Putamen (tissue), 1 donor: ENCODE measurements at places on chromosomes 11 and 22.

DNA sequence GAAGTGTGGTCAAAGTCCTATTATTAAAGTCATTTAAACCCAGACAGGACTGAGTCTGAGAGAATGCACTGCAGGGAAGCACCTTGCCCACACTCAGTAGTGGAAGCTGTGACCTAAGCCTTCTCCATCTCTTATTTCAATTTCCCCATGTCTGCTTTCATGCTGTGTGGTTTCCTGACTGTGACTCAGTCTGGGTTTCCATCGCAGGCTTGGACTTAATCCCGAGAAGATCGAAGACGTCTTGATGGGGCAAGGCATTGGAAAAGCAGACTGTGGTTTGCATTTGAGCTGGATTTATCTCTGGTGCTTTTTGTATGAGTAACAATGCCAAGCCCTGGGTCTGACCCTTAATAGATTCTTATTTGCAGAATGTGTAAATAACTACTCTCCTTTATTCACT is 238.9 kb downstream of the NTM start:
- DNase-seq: no peak

GRCh38 chr11:61120099-61120705 is 17.9 kb downstream of the CD5 start:
- no peak for DNase-seq

DNA sequence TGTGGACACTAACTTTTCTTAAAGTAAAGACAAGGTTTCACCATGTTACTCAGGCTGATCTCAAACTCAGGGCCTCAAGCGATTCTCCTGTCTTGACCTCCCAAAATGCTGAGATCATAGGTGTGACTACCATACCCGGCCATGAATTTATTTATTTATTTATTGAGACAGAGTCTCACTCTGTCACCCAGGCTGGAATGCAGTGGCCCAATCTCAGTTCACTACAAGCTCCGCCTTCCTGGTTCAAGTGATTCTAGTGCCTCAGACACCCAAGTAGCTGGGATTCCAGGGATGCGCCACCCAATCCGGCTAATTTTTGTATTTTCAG is 29.7 kb upstream of the PCF11 start:
- DNase-seq: no peak

- no peak for DNase-seq
These were observed 41.2 kb downstream of the IGLL5 start for GRCh38 chr22:22928666-22929380.

- no peak for DNase-seq
These were observed 20.6 kb downstream of the KCNQ1 start for GRCh38 chr11:2465202-2466068.

GRCh38 chr11:10305964-10306918 is 1.4 kb downstream of the ADM start:
- DNase-seq: no peak

DNA sequence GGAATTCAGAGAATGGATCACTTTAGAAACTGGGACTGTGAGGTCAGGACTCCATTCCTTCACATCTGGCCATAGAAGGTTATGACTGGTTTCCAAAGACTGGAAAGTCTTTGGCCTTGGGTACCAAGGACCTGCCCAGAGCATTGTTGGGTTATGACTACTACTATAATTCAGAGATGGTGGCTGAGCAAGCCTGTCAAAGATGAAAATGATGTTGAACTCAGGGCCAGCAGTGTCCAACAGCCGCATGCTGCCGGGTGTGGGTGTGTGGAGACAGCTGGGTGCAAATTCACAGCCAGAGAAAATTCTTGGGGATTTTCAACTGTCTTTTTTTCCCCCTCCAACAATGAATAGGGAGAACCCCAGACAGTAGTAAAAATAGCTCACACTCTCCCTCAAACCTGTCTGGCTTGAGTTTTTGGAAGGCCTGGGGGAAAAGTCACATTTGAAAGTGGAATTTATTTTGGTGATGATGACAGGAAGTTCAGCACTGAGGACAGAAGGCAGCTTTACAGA is 166.8 kb upstream of the NCAM1 start:
- DNase-seq: no peak

- DNase-seq: no peak
These were observed 194.1 kb downstream of the INSC start for GRCh38 chr11:15308840-15309239.

DNA sequence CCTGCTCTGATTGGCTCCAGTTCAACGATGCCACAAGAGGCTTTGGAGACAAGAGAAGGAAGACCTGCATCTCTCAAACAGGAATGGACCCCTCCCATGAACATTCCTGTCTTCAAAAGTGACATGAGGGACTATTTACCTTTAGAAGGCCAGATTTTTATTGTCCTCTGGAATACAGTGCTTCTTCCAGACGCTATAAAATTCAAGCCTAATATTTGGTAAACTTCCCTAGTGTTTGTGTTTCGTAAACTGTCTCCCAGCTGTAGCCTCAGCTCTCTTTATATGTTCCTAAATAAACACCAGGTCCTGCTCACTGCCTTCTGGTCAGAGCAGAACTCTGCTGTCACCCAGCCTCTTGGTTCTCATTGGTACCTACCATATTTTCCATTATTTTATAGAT is 157.8 kb downstream of the CCDC34 start:
- no peak for DNase-seq

DNA sequence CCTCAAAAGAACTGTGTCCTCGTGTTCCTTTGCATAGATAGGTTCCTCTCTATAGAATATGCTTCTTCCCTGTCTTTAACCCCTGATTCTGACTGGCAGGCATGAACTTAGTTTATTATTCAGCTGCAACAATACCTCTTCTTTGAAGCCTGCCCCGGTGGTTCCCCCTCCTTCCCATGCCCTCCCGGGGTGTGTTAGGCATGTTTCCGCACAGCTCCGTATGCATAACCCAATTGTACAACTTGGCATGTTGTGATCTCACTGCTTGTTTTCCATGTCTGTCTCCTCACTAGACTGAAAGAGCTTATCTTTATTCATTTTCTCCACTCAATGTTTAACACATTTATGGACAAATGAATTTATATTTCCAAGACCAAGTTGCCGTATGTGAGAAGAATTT is 72.6 kb downstream of the DEPDC5 start:
- DNase-seq: peak; percentile 37

DNA sequence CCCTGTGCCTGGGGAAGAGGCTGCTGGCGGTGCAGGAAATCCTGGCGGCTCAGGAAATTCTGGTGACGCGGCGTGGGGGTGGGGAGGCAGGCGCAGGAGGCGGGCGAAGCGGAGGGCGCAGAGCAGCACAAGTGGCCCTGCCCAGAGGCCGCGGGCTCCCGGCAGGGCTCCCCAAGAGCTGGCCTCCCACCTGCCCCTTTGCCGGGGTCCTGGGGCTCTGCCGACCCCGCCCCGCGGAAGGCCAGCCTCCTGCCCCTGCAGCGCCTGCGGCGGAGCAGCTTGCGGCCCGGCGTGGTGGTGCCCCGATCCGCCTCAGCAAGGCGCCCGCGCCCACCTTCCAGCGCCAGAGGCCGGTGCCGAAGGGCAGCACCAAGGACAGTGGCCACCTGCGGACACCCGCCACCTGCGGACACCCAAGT is 100.2 kb upstream of the OR4C13 start:
- DNase-seq: no peak

- no peak for DNase-seq
These were observed 953.0 kb downstream of the KCNA4 start for GRCh38 chr11:29063630-29064361.

GRCh38 chr11:32792111-32792947 is 2.1 kb downstream of the CCDC73 start:
- DNase-seq: no peak

DNA sequence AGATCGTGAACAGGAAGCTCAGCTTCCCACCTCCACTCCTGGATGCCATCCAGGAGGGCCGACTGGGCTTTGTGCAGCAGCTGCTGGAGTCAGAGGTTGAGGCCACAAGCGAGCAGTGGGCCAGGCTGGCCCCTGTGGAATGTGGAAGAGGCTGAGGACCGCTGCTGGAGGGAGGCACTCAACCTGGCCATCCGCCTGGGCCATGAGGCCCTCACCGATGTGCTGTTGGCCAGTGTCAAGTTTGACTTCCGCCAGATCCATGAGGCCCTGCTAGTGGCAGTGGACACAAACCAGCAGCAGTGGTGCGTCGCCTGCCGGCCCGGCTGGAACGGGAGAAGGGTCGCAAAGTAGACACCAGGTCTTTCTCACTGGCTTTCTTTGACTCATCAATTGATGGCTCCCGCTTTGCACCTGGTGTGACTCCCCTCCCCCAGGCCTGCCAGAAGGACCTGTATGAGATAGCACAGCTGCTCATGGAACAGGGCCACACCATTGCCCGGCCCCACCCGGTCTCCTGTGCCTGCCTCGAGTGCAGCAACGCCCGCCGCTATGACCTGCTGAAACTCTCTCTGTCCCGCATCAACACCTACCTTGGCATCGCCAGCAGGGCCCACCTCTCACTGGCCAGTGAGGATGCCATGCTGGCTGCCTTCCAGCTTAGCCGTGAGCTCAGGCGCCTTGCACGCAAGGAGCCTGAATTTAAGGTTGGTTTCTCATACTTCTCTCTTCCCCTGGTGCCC is 24.9 kb downstream of the ART5 start:
- DNase-seq: no peak

DNA sequence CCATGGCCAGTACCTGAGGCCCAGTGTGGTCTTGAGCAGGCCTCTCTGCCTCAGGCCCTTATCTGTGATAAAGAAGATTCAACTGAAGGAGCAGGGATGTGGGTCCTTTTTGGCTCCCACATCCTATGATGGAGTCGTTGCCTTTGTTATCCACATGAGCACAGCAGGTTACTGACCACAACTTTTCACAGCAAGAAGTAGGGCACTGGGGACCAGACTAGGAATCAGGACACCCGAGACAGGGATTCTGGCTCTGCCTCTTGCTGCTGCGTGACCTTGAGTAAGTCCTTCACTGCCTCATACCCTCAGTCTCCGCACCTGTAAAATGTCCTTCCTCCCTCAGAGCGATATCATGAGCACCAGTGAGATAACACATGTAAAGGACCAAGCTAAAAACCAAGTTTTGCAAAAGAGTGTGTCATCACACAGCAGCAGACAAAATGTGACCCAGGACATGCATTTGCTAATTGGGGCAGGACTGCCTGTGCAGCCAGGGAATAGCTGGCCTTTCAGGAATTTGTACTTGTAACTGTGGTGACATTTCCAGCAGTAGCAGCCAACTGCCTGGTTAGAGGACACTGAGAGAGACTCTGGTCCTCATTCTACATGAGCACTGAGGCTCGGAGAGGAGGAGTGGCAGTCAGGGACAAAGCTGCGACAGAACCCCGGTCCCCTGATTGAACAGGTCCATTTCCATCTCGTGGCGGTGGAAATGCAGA is 13.2 kb upstream of the SMIM35 start:
- DNase-seq: no peak

DNA sequence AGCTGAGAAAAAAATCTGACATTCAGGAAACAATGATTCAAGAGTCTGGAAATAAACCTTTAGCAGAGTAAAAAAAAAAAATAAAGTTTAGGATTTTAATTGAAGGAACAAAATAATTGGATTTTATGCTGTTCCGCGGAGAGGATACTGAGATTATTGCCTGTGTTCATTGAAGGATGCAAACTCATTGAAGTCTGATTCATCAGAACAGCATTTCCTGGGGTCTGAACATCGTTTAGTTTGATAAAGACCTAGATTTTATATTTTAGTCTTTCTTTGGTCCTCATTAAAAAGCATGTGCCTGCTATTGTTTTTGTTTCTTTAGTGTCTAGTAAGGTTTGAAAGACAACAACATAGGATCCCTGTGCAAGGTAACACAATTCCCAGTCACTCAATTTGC is 4.5 kb downstream of the TLCD5 start:
- no peak for DNase-seq

- no peak for DNase-seq
These were observed 12.8 kb downstream of the MAPK8IP2 start for GRCh38 chr22:50613291-50613981.

DNA sequence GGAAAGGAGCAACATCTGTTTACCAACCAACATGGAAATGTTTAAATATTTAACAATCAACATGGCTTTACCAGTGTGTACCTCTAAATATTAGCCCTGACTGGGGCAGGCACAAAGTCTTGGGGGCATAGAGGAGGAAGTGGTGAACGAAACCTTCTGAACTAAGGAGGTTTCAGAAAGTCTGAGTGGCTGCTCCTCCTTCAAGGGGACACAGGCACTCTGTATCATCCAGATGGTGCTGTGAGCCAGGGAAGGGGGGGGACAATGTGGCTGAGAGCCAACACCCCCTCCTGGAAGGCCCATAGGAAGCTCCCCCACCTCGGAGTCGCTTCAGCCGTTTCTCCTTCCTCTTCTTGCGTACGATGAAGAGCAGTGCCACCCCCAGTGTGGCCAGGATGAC is 107.7 kb downstream of the CEP164 start:
- no peak for DNase-seq

- DNase-seq: no peak
These were observed 460.5 kb downstream of the LRRC4C start for GRCh38 chr11:40998920-40999319.

DNA sequence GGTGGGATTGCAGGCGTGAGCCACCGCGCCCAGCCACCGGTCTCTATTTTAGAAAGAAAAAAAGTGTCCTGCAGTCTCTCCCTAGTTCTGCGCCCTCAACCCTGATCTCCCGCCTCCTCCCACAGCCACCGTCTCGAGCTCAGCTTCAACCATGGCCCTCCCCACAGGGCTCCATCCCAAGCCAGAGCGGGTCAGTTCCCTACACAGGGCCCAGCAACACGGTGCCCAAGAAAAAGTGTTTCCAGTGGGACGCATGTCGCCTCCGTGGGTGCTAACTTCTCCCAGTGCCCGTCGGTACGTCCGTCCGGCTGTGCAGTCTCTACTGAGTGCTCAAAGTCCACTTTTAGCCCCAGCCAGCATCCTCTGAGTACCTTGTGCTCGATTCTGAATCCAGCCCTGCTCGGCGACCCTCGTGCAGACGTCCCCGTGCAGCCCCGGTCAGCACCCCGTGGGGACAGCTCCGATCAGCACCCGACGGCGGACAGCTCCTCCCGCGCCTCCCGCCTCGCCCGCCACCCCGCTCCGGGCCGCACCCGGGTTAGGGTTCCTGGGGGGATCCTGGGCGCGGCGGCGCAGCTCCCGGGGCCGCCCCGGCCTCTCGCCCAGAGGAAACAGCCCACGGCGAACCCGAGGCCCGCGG is 657 bp upstream of the MAPK8IP2 start:
- DNase-seq: no peak

DNA sequence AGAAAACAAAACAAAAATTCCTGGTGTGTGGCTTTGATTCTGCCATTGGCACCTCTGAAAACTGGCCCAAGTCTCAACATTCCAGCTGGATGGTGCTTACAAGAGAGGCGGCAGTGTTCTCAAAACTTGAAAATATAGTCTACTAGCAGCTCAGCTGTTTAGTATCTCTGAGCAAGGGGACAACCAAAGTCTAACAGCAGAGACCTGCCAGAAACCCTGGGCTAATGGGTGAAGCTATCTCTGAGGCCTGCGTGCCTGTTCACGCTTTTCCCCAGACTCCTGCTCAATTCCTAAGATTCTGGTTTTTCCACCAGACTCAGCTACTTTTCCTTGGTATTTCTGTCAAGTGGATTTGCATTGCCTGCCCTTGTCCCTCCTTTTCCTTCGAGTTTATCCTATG is 17.9 kb downstream of the TMEM218 start:
- DNase-seq: no peak

GRCh38 chr11:103699216-103699615 is 337.2 kb upstream of the DDI1 start:
- DNase-seq: no peak

- DNase-seq: no peak
These were observed 59.6 kb downstream of the AASDHPPT start for GRCh38 chr11:106137061-106137460.
